ENCODE measurements at places on chromosomes 2 and 18.

DNA sequence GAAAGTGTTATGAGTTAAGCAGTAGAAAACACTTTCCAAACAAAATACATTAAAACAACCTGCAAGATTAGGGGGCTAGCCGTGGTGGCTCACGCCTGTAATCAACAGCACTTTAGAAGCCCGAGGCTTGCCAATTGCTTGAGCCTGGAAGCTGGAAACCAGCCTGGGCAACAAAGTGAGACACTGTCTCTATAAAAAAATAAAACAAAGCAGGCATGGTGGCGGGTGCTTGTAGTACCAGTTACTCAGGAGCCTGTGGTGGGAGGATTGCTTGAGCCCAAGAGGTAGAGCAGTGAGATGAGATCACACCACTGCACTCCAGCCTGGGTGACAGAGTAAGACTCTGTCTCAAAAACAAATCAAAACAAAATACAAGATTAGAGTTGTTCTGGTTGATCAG lies 208.3 kb downstream of the ERBB4 start:
- no peak for DNase-seq

DNA sequence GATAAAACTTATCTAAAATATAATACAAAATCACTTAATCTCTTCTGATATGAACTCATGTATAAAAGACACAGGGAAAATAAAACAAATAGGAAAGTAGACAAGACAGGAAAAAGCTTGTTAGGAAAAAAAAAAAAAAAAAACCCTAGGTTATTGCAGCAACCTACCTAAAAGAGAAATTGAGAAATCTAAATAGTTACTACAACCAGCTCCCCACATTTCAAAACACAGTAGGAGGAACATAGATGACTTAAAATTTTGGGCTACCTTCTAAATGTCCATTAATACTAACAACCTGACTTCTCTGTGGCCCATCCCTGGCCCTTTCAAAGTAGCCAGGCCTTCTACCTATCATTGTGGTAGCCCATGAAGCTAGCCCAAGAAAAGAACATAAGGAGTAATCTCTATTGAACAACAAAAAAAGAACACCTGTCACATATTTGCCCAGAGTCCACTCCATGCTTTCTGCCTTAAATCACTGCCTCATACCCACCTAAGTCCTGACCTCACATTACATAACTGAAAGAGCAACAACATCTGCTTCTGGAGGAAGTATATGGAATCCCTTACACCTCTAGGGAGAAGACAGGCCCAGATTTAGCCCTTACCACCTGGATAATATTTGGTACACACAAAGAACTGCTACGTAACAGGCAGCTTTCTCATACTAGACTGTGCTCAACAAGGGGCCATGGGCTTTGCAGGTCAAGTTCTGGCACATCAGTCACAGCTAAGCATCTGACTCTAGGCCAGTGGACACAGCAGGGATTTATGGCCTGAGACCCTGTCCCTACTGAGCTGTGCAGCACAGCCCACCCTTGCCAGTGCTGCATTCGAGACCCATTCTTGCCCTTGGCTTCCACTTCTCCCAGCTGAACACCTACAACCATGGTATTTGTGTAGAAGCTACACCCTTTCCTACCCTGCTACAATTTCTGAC lies 8.5 kb downstream of the SUCLG1 start:
- DNase-seq, result no peak

GRCh38 chr2:162090109-162090508 lies 16.1 kb upstream of the DPP4 start:
- no peak for DNase-seq

- no peak for DNase-seq
Measured at GRCh38 chr18:25141399-25141798, 210.6 kb downstream of the ZNF521 start.

DNA sequence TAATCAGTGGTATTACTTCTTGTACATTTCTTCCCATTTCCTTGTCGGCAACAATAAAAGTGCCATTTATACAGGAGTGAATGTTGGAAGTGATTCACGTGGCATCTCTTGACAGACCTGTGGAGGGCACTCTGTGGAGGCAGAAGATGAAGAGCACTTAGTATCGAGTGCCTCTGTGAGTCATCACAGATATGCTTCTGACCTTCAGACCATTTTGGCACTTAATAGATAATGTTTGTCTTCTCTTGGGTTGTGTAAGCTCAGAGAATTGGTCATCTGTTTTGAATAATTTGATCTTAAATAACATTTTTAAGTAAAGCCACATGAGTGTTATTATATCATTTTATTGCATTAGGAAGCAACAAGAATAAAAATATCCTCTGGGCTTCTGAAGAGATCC lies 305.5 kb downstream of the PTPRM start:
- no peak for DNase-seq

- no peak for DNase-seq
Measured at GRCh38 chr18:77785415-77785975, 535.8 kb downstream of the GALR1 start.

DNA sequence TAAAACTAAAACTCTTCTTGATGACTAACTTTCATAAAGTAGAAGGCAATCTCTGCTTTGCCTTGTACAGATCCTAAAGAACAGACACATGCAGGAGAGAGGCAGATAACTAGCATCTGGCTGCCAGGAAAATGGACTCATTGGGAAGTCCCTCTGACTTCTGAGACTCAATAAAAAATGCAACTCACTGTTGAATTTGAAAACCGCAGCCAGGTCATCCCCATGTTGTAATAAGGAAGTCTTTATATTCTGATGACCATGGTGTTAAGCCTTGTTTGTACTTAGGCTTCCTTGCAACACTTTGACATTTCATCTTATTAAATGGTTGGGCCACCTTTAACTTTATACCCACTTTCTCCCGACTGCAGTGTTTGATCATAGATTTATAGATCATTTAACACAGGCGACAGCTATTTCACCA lies 375.1 kb upstream of the KCNH7 start:
- no peak for DNase-seq

GRCh38 chr18:46700066-46700824 lies 43.2 kb upstream of the LOXHD1 start:
- DNase-seq, result no peak

DNA sequence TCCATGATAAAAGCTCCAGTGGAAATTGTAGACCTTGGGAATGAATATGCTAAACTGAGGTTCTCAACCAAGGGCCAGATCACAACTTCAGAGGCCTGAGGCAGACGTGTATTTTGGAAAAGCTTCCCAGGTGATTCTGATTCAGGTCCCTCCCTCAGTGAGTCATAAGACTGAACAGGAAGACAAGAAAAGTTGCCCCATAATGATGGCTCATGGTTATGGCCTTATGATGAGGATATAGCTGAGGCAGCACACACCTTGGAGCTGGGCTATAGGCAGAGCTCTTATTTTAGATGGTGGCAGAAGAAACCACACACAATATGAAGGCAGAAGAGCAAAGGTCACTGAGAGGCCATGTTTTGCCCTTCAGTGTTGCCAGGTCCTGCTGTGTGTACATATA lies 9.6 kb downstream of the ANTXR1 start:
- DNase-seq, result peak; percentile 79
